ENCODE measurements at places on chromosomes 12 and 14.
A peak's percentile ranks its signal among the peaks of the same experiment; 100 is the strongest.

DNA sequence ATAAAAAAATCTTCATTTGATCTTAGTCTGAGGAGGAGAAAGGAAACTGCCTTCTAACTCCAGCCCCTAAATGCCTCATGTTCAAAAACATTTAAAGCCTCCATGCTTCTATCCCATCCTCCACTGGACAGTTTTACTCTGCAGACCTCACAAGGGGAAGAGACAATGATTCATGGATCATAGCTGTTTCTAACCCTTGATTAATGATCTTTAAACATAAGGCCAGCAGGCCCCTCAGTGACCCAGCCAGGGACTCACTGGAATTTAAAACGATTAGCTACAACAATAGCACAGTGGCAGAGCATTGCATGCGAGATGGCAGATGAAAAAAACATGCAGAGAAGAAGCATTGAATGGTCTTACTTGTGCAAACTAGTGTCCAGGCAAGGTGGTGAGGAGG is 6.0 kb downstream of the DCTN2 start:
- no peak for DNase-seq

- no peak for DNase-seq
Measured at GRCh38 chr14:68977180-68977717, 1.9 kb downstream of the ACTN1 start.

- DNase-seq = no peak
Measured at GRCh38 chr12:122004633-122005071, 17.0 kb upstream of the BCL7A start.

DNA sequence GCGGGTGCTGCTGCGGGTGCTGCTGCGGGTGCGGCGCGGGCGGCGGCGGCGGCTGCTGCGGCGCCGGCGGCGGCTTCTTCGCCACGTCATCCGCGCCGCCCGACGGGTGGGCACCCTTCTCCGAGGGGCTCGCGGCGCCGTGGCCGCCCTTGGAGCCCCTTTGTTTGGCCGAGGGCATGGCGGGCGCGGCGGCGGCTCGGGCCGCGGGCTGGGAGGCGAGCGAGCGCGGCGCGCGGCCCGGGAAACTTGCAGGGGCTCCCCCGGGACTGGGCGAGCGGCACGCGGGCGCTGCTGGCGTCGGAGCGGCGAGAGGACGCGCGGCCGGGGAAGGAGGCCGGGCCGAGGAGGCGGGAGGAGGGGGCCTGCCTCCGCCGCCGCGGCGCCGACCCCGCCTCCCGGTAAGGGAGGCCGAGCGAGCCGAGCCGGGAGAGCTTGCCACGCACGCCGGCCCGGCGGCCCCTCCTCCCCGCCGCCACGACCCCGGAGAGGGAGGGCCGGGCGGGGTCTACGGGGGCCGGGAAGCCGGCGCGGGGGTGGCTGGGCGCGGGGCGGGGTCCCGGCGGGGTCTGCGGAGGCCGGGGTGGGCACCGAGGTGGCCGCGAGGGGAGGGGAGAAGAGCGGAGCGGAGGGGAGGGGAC is at the start of gene CKAP4:
CKAP4 (minus strand) TSS at position 347 of the 638 bp plus-strand sequence; CDS start at position 178, 169 bp downstream.
- peak; percentile 67 for DNase-seq

DNA sequence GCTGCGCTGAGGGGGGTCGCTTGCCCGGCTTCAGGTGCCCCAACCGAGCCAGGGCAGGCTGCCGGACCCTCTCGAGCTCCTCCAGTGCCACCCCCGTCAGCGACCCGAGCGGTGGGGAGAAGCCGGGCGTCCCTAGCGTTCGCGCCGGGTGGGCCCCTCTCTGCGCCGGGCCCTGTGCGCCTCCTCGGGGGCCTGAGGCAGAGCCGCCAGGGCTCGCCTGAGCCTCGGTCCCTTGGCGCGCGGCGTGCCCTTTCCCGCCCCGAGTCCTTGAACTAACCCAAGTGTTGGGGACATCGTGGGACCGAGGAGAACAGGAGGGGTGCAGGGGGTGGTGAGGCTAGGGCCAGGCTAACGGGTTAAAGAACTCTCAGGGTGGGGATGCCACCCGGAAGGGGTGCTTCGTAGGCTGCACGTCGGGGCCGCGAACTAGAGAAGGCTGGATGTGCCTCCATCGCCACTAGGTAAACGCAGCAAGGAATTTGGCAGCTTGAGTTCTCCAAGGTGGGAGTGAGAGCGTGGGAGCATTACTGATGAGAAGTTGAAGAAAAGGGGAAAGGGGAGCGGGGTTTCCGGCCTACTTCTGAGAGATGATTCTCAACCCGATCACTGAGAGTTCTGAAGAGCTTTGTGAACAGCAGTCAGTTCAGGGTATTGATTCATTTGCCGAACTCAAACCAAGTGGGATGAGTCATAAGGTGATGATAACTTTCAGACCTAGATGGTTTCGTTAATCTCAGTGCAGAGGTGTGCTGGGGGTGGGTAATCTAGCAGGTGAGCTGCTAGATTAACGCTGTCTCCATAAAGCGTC is 618 bp downstream of the RNF34 start:
- DNase-seq = no peak

GRCh38 chr14:53942970-53943750 is 13.5 kb downstream of the BMP4 start:
- DNase-seq = no peak

DNA sequence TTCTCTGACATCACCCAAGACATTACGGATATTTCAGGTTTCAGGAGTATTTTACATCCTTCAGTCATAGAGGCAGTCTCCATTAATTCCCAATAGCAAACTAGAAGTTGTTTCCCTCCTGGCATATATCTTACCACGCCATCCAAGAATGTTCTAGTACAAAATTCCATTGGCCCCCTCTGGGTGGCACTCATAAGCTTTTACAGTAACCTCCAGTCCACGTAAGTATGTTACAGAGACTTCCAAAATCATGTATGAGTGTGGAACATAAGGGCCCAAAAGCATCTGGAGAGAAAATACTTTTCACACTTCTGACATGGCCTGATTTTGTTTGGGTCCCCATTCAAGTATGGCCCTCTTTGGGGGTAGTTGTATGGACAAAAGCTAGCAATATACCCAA is 58.1 kb upstream of the DHRS4 start:
- DNase-seq = no peak

DNA sequence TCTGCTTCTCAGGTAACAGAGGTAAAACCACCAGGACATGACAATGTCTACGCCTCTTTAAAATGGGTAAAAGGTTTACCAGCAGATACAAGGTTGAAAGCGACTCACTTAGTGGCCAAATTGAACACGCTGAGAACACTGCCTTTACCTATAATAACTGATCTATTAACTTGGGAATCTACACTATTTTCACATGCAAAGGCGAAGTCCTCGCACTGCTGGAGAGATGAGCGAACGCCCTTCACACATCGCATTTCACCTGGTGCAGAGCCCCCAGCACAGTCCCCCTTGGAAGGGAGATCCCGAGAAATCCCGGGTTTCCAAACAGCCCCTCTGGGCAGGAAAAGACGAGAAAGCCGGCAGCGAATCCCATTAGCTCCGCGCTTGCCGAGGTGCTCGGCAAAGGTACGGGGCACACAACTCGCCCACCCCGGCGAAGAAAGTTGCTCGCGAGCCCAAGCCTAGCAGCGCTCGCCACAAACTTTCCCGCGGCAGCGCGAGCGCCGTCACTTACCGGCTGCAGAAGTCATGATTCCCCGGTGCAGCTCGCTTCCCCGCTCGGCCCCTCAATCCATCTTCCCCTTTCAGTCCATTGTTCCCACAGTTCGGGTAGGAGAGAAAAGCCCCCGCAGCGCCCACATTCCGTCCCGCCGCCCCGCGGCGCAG is 423 bp downstream of the FGD6 start:
- DNase-seq = no peak

GRCh38 chr12:108004319-108004718 is 124.8 kb upstream of the WSCD2 start:
- no peak for DNase-seq

DNA sequence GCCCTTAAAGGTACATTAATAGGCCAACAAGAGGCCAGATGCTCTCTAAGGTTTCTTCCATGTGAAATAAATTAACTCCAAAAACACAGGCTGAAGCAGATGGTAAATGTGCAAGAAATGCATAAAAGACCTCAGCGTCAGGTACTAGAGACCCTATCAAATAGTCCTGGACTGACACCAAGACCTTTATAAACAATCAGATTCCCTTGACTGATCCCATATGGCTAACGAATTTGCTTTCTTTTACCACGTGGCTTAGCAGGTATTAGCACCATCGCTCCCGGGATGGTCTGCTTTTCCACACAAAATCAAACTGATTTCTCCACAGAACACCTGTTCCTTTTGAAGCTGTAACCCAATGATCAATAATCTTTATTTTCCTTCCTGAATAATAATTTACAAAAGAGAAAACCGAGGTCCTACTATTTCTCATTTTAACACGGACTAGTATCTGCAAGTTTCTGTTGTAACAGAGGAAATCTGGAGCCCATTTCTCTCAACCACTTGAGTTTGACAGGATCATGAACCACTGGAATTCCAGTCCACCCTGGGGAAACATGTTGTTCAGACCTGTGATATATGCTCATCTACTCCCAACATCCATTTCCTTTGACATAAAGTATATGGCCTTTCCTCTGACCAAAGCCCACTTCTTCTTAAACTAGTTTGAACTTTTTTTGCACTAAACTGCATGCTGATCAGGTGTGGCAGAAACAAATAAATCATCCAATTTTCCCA is 48.2 kb upstream of the DAAM1 start:
- no peak for DNase-seq

- DNase-seq = no peak
Measured at GRCh38 chr14:87961246-87961645, 31.7 kb downstream of the GALC start.

DNA sequence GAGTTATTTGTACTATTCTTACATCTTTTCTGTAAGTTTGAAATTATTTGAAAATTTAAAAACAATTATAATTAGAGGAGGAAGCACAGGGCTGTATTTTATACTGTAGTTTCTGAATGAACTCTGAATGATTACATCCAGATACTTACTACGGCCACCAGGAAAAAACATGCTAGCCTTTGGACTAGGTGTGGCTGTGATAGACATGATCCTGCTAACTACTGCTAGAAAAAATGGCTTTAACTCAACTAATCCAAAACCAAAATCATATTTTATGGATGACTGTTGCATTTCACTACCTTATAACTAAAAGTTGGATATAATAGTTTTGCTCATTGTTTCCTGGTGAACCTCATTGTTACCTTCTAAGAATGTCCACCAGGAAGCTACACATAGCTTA is 15.1 kb upstream of the SLC25A3 start:
- DNase-seq = no peak

DNA sequence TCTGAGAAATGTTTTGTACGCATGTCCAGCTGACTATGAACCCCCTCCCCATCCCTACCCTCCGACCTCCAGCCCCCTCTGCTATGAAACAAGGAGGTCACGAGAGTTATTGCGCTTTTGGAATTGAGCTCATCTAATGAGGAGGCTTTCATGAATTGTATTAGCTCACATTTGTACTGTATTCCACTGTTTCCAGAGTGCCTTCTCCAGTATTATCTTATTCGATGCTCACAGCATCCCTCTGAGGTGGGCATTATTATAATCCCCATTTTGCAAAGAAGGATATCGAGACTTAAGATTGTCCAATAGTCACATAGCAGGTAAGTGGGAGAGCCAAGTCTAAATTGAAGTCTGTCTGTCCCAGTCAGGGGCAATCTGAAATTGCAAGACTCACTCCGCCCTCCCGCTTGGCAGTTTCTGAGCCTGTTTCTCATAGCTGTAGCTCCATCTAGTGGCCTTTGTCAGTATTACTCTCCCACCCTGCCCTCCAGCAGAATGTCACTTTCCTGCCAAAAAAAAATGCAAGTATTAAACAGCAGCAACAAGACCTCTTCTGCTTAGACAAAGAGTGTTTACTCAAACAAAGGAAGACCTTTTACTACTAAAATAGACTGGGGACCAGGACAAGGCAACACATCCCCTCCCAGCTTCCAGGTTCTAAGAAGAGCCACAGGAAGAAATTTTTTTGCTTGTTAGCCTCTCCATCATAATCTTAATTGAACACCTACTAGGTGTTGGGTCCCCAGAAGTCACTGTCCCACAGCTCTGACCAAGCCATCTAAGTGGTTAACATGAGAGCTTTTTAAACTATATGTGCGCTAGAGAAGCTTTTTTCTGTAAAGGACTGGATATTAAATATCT is 48.6 kb upstream of the TMEM233 start:
- peak; percentile 83 for DNase-seq

DNA sequence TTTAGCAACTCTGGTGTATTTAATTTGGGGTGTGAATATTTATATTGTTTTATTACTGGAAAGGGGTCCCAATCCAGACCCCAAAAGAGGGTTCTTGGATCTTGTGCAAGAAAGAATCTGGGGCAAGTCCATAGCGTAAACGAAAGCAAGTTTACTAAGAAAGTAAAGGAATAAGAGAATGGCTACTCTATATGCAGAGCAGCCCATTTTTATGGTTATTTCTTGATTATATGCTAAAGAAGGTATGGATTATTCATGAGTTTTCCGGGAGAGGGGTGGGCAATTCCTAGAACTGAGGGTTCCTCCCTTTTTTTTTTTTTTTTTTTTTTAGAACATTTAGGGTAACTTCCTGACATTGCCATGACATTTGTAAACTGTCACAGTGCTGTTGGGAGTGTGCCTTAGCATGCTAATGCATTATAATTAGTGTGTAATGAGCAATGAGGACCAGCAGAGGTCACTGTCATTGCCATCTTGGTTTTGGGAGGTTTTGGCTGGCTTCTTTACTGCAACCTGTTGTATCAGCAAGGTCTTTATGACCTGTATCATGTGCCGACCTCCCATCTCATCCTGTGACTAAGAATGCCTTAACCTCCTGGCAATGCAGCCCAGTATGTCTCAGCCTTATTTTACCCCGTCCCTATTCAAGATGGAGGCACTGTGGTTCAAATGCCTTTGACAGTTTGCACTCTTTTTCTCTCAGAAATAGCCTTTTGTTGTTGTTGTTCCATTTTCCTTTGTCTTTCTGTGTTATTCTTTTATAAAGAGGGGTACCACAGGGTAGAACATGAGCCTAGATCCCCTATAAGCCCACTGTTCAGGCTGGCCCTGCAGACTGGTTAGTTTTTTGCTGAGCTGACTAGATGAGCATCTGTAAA is 75.5 kb upstream of the DCD start:
- no peak for DNase-seq

DNA sequence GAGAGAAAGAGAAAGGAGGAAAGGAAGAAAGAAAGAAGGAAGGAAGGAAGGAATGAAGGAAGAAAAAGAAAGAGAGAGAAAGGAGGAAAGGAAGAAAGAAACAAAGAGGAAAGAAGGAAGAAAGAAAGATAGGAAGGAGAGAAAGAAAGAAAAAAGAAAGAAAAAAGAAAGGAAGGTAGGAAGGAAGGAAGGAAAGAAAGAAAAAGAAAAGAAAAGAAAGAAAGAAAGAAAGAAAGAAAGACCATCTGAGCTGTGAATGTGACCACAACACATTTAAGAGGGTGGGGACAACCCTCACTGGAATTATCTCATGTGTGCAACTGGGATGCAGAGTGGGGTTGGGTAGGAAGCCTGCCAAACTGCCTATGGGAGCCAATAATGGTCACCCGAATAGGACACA is 36.0 kb upstream of the BATF start:
- no peak for DNase-seq

GRCh38 chr12:24972078-24972477 is 23.2 kb upstream of the BCAT1 start:
- DNase-seq = no peak

DNA sequence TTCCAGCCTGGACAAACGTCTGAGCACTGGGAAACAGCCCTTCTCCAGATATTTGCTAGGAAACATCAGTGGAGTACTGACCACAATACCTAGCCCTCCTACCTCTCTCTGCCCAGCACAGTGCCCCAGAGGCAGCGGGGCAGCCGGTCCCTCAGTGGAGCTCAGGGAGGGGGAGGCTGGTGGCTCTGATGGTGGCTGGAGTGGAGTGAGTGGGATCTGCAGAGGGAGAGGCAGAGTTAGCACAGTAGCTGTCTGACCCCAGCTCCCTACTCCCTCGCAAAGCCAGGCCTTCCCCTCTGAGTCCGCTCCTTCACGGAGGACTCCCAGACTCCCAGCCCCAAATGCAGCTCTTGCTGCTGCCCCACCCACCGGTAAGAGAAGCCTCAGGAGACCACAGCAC is 30.0 kb downstream of the NCKAP5L start:
- DNase-seq = no peak

All from COLO829 (cell line).